ENCODE measurements at places on chromosomes 3 and 15.

GRCh38 chr3:12294885-12295580 lies 6.2 kb downstream of the PPARG start:
- no peak for DNase-seq

- no peak for DNase-seq
Observed at GRCh38 chr3:65196663-65197062, 508.9 kb upstream of the ADAMTS9 start.

- no peak for DNase-seq
Observed at GRCh38 chr3:62566022-62566557, 192.7 kb upstream of the FEZF2 start.

- DNase-seq = no peak
Observed at GRCh38 chr15:75532413-75533250, 46.5 kb downstream of the PTPN9 start.

GRCh38 chr15:101827257-101827656 lies 15.3 kb downstream of the OR4F15 start:
- no peak for DNase-seq

DNA sequence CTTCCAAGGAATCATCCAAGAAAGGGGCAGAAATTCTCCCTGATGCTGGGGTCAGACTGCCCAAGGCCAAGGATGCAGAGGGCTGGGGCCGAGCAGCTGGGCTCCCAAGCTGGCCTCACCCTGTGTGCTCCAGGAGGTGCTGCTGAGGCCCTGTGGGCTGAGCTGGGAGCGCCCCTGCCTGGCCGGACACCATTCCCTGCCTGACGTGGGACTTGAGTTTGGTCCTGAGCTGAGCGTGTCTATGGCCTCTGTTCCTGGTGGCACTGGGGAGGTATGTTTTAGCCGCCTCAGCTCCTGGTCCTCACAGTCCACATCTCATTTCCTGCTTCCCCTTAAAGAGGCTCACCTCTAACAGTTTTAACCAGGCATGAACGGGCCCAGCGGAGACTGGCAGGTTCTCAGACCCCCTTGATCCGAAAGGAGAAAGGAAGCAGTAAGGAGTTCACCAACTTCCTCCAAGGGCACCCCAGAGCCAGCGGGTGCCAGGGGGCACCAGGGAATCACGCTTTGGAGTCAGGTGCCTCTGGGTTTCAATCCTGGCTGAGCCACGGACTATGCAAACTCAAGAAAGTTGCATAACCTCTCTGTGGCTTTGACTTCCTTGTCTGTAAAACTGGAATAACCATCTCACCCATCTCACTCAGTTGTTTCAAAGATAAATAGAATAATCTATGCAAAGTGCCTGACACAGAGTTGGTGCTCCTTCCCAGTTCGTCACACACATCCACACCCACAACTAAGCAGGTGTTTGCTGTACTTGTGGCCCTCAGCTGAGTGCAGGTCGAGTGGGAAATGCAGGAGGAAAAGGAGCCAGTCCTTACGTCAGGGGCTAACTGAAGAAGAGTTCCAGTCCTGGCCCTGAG lies 48.6 kb downstream of the SLC12A8 start:
- peak; percentile 58 for DNase-seq

DNA sequence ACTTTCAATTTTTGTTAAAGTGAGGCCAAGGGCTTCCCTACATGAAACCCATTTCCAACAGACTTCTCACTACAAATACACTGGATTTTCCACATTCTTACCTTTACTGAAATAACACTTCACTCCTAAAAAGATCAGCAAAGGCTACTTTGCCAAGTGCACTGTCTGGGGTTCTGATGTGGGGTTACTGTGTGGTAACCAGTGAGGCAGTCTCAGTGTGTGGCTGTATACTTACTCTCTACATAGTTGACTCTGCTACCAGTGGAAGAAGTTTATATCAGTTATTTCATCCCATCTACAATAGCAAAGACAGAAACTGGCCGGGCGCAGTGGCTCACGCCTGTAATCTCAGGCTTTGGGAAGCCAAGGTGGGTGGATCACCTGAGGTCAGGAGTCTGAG lies 5.6 kb downstream of the WDR82 start:
- no peak for DNase-seq

- DNase-seq = no peak
Observed at GRCh38 chr15:33064878-33065277, 129.6 kb downstream of the FMN1 start.

GRCh38 chr15:43186003-43186353 lies 775 bp downstream of the CCNDBP1 start:
- no peak for DNase-seq

- no peak for DNase-seq
Observed at GRCh38 chr15:48858401-48858800, 19.5 kb upstream of the EID1 start.

DNA sequence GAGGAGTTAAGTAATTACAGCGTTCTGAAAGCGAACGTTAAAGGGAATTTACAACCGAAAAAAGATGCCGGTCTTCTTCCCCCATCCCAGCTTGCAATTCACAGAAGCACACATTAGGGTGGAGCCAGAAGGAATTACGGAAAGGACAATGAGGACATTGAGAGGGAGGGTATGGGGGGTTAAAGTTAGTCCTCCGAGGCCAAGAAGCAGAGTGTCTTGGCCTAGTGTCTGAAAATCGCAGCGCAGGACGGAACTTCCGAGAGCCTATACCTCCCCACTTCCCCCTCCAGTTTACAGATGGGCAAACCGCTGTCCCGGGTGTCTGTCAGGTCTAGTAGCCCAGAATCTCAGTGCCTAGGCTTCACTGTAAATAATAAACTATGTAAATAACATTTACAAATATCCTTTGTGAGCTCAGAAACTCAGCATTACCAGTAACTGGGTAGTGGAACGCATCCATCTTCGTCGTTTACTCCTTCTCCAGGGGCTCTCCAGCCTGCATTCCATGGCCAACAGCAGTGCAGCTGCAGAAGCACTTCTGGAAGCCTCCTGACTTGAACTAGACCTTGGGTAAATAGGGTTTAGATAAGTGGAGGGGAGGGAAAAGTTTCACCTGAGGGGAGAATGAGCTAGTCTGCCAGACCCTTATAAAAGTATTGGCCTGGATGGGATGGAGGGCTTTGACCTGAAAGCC lies 922 bp downstream of the ADPRH start:
- peak; percentile 37 for DNase-seq

GRCh38 chr15:80492874-80493273 lies 88.7 kb downstream of the ARNT2 start:
- DNase-seq = no peak

DNA sequence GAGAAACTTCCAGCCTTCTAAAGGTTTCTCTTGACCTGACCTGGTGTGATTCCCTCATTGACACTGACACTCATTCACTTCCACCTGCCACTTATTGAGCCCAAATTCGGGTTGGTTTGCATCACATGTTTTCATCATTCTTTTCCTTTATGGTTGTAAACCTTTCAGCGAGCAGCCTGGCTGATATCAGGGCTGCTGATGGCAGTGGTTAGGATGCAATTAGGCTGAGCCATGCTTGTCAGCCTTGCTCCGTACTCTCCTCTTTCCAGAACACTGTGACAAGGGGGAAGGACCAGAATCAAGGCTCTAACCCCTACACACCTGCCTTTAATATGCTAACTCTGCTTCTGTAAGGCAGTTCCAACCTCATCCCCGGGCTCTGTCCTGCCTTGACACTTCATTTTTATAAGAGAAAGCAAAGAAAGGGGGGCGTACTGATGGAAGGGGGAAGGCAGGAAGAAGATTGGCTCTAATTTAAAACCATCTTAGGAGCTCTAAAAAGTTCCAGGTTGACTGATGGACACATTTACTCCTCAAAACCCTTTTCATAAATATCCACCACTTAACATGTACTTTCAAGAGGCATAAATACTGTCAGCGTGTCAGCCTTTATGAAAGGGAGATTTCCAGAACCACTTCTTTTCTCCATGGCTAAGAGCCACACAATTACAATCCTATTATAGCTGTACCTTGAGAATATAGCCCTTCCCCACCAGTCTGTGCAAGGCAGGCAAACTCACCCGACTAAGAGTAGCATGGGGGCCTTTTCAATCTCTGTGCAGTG lies 5.7 kb downstream of the NMNAT3 start:
- no peak for DNase-seq

DNA sequence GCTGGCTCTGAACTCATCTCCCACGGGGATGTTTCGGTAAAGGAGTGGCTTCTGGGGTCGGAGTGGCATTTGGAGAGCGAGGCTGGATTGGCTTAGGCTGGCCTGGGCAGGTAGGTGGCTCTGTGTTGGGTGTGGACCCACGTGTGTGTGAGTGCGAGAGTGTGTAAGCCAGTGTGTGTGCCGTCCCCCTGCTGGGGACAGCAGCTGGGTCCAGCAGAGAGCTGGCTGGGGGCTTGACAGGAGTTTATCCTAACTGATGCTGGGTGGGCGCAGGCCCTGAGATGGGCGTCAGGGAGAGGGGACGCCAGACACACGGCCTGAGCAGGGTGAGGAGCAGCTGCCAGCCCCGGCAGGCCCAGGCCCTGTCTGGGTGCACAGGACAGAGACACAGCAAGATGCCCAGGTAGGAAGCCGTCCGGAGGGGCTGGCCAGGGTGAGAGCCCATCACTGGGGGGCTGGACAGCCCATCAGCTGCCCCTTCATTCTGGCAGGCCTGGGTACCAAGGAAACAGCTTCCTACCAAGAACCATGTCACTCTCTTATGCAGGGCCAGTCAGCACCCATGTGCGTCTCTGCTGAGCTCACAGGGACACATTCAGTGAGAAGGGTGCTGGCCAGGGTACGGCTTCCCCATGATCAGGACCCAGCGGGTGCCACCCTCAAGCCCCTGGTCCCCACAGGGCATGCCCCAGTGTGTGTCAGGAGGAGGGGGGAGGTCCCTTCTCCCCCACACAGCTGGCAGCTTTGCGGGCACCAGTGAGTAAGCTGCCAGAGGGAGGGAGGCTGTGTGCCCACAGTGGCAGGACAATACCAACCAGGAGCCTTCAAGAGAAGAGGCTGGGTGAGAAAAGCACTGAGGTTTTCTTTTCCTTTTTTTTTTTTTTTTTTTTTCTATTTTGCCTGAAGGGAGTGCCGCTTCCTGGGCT lies 1.1 kb downstream of the PAK6 start:
- DNase-seq = no peak

- DNase-seq = no peak
Observed at GRCh38 chr15:67796196-67797127, 28.8 kb upstream of the SKOR1 start.

All from mucosa of descending colon (tissue), 3 donors.